HuH-7.5 (cell line): ENCODE measurements at places on chromosomes 2 and 18.

GRCh38 chr2:28636491-28636890, 115.1 kb upstream of the PPP1CB start:
- DNase-seq, result no peak

DNA sequence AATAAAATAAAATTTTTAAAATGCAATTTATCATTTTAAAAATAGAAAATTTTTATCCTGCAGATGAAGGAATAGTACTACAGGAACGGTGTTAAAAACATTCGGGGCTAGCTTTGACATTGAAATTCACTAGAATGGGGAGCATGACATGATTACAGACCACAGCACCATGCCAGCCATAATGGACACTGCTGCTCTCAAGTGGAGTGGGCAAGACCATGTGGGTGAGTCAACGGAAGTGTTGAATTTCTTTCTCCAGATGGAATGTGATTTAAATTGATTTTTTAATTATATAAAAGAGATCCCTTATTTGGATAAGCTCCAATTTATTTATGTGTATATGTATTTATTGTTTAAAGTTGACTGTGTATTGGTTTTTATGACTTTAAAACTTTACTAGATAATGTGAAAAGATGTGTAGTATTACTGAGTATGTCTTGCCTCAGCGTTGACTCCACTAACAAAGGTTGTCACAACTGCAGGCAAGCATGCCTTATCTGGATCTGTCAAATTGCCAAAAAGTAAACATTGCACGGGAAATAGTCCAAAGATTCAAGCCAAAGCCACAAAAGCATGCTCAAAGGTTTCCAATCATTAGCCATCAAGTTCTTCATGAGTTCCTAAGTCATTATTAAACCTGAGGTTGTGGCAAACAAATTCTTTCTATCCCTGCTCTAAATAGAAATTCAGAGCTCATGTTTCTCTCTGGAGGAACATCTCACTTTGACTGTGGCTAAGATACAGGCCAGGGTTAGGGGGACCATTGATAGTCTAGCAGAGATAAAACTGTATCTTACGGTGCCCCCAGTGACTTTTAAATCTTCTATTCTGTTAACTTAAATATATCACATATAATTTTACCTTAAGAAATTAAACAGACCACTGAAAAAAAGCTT, 536.9 kb downstream of the TMX3 start:
- peak; percentile 6 for DNase-seq

DNA sequence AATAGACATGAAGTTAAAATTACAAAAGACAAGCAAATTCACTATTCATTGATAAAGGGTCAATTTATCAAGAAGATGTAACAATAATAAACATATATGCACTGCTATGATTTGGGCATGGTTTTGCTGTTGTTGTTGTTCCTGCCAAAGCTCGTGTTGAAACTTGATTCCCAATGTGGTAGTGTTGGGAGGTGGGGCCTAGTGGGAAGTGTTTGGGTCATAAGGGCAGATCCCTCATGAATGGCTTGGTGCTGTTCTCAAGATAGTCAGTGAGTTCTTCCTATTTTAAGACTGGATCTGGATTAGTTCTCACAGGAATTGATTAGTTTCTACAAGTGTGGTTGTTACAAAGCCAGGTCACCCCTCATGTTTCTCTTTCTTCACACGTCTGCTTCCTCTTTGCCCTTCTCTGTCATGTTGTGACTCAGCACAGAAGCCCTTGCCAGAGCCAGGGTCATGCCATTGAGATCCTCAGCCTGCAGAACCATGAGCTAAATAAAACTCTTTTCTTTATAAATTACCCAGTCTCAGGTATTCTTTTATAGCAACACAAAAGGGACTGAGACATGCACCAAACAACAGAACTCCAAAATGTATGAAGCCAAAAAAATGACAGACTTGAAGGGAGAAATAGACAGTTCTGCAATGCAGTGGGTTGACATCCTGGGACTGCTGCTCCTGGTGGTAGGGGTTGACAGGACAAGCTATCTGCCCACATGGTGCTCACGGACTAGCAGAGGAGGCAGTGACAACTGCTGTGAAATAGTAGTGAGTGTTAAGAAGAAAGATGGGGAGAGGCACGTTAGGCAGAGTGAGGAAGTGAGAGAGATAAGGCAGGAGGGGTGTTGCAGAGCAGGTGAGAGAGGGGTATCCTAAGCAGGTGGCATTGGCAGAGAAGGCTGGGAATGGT, 18.6 kb upstream of the SKA1 start:
- no peak for DNase-seq

- no peak for DNase-seq
Observed at GRCh38 chr2:8216397-8216796, 465.5 kb upstream of the ID2 start.

GRCh38 chr2:58057707-58058530, 11.3 kb downstream of the VRK2 start:
- no peak for DNase-seq

GRCh38 chr18:56984731-56985130, 162.2 kb upstream of the BOD1L2 start:
- DNase-seq, result no peak

DNA sequence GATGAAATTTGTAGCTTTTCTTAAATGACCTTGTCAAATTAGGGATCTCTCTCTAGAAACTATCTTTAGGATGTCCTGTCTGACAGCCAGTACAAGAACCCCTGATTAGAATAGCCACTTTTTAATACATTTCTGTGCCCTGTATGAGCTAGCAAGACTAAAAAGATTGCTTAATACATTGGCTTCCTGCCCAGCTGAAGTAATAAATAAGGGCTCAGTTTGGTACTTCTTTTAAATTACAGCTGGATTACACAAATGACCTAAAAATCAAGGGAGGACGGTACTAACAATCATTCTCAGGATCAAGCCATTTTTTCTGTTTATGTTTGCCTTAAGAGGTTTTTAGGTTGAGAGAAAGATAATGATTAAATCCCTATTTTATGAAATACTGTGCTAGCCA, 11.6 kb upstream of the OLA1 start:
- no peak for DNase-seq

GRCh38 chr18:51345848-51346391, 148.4 kb upstream of the MEX3C start:
- no peak for DNase-seq

GRCh38 chr18:21904856-21905255, 164.3 kb downstream of the MIB1 start:
- no peak for DNase-seq

DNA sequence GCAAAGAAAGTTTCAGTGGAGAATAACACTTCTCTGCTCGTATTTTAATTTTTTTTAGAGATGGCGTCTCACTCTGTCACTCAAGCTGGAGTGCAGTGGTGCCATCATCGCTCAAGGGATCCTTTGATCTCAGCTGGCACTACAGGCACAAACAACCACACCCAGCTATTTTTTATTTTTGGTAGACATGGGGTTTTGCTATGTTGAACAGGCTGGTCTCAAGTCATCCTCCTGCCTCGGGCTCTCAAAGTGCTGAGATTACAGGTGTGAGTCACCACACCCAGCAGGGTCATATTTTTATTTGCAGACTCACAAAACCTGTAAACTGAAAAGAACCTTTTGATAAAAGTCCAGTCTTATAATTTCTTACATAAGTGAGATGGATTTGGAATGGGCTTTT, 2.6 kb downstream of the TRAK2 start:
- DNase-seq, result no peak

- DNase-seq, result no peak
Observed at GRCh38 chr2:165406173-165406572, 63.3 kb upstream of the CSRNP3 start.

DNA sequence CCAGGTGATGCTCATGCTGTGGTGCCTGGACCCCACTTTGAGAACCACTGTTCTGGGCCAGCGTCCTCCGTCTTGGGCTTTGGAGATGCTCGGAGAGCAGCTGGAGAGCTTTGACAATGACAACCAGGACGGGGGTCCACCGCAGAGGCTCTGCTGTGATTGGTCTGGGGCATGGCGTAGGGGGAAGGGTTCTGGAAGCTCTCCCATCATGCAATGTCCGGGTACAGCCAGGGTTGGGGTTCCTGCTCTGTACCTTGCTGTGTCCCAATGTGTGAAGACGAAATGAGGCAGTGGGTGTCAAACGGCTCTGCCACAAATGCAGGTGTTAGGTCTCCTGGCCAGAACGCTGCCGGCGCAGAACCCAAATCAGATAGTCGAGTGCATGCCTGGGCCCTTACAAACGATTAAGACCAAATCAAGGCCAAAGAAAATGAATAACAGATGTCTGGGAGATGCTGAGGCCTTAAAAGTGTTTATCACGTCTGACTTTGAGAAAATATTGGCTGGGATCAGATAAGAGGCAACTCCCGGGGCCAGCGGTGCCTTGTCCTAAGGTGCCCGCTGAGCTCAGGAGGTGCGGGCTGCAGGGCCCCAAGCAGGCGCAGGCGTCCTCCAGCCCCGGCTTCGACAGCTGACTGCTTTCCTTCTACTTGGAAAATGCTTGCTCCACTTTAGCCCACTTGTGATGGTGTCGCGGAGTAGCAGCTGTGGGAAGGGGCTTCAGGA, 117.2 kb downstream of the VAPA start:
- DNase-seq, result no peak

DNA sequence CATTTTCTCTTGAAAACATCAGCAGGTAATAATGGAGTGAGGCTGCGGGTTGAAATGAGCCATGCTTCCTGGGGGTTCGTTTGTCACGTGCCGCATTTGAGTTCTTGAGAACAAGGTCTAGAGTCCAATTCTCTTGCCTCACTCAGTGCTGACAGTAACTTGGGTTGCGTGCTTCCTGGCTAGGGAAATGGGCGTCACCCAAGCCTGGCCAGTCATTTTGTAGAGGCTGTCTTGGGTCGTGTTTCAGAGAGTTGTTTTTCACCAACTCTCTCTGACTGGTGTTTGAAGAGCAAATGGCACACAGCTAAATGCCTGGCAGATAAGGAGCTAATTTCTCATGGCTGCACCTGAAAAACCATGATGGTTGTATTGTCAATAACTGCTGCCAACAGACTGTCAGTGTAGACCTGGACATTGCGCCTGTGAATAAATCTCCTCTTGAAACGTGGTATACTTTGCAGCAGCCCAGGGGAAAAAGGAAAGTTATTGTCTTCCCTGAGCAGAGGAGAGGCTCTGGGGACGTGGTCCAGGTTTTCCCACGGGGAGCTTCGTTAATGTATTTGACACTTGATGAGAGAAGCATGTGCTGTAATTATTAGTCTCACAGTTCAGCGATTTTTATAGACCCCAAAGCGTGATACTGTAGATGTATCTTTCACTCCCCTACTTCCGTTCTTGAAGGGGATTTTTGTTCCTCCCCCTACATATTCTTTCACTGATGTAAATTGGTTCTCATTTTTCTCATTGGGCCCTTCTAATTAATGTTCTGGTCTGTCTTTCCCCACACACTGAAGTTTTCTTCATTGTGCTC, 196.0 kb downstream of the FHOD3 start:
- DNase-seq, result peak; percentile 15

GRCh38 chr2:26337298-26337697, 8.6 kb upstream of the SELENOI start:
- DNase-seq, result no peak

- DNase-seq, result no peak
Observed at GRCh38 chr2:60589104-60589503, 35.6 kb upstream of the BCL11A start.

- no peak for DNase-seq
Observed at GRCh38 chr2:174692256-174692919, 71.9 kb downstream of the CHRNA1 start.
